ENCODE measurements at places on chromosomes 16 and 17.

- DNase-seq, result no peak
Measured at GRCh38 chr16:23345237-23345636, 43.1 kb downstream of the SCNN1B start.

DNA sequence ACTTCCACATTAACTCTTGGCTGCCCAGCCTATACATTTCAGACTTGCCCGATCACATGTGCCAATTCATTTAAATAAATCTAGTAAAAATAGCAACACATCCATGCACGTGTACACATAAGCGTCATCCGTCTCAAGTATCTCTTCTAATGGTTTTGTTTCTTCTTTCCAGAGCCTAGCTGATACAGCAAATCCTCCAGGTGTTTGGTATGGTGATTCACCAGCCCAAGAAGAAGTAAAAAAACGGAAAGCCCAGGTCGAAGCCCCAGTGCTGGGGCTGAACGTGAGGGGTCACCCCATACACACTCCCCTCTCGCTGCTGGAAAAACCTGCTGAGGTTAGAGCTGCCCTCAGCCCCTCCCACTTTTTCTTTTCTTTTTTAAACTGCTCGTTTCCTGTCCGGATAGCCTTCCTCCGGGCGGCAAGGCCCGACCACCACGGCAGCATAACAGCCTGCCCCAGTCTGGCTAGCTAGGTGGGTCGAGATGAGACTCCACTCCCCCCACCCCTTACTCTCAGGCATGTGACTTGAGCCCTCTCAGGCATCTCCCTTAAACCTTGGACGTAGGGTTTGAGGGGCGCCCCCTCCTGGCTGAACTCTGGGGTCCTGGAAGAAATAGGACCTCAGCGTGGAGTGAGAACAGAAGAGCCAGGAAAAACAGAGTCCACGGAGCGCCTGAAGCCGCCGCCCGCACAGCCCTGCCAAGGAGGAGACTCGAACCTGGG, 13.9 kb upstream of the OR1F1 start:
- DNase-seq, result no peak

GRCh38 chr16:12254566-12254965, 278.0 kb downstream of the SNX29 start:
- no peak for DNase-seq

DNA sequence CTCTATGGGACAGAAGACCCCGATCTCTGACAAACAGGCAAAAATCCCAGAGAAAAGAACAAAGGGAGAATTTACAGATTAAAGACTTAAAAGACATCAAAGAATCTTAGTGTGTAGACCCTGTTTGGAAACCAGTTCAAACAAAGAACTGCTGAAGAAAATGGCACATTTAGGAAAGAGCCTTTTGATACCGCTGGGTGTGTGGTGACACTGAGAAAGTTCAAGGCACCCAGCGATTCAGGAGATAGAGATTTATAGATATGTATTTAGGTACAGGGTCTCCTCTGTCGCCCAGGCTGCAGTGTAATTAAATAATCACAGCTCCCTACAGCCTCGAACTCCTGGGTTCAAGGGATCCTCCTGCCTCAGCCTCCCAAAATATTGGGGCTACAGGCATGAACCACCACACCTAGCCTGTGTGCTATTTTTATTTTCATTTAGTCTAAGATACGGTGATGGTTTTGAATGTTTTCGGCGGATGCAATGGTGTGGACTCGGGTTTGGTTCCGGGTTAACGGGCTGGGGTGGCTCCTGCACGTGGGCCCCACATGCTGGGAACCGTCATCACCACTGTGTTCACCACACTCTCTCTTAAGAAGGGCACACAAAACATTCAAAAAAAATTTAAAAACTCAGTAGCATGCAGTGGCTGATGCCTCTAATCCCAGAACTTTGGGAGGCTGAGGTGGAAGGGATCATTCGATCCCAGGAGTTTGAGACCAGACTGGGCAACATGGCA, 114.0 kb downstream of the ZNF778 start:
- no peak for DNase-seq

- DNase-seq, result peak; percentile 81
Measured at GRCh38 chr17:16407911-16408588, 7.3 kb upstream of the TRPV2 start.

- no peak for DNase-seq
Measured at GRCh38 chr16:23160574-23160973, 11.3 kb upstream of the USP31 start.

- DNase-seq, result no peak
Measured at GRCh38 chr16:11029948-11030347, 85.6 kb downstream of the CLEC16A start.

GRCh38 chr16:47858333-47858982, 297.3 kb downstream of the ABCC12 start:
- DNase-seq, result peak; percentile 21

- DNase-seq, result peak; percentile 22
Measured at GRCh38 chr16:73092236-73092781, 44.4 kb upstream of the ZFHX3 start.

DNA sequence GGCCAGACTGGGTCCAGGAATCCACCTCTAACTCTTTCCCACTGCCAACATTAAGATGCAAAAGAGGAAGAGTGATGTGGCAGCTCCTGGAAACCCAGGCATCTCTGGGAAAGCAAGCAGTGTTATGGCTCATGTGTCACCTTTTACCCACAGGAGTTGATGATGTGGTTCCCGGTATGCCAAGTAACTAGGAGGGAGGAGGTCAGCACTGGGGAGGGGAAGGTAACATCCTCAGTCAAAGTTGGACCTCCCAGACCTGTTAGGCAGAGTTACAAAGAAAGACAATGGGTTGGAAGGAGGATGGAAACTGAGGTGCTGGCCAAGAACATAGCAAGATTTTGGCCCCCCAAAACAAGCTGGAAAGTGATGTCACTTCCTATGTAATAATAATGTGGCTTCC, 11.4 kb downstream of the KRABD2 start:
- DNase-seq, result peak; percentile 17

- peak; percentile 51 for DNase-seq
Measured at GRCh38 chr16:48607056-48607825, 2.7 kb downstream of the N4BP1 start.

DNA sequence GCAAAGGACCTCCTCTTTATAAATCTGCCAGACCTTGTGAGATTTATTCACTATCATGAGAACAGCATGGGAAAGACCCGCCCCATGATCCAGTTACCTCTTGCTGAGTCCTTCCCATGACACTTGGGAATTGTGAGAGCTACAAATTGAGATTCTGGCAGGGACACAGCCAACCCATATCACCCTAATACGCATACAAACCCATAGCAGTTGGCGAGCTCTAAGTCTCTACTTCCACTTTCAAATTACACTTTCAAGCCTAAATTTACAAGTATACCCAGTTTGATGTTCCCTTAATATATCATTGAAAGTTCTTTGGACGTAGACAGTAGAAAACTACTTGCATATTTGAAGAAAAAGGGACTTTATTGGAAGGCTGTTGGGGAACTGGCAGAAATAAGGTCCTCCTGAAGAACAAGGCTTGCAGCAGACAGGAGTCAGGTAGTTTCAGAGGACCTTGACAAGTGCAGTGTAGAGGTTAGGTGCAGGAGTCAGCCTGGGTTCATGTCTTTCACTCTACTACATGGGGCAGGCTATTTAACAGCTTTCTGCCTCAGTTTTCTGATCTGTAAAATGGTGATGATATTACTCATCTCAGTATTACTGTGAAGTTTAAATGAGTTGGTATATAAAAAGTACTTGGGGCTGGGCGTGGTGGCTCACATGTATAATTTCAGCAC, 107.9 kb upstream of the EEF2KMT start:
- DNase-seq, result no peak

DNA sequence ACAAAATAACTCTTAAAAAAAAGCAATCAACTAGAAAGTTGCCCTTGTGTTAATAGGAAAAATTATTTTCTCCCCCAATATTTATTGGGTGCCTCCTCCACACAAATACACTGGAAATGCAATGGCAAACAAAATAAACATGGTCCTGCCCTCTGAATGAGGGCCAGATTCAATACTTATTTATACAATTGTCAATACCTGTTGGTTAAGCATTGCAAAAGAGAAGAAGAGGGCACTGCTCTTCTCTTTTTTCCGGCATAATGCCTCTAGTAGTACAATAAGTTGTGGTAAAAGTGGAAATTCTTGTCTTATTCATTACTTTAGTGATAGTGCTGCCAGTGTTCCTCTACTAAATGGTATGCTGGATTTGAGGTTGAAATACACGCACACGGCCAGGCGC, 22.5 kb upstream of the ALDH3A2 start:
- DNase-seq, result no peak

- DNase-seq, result peak; percentile 15
Measured at GRCh38 chr16:23403547-23403946, 49.4 kb downstream of the COG7 start.

DNA sequence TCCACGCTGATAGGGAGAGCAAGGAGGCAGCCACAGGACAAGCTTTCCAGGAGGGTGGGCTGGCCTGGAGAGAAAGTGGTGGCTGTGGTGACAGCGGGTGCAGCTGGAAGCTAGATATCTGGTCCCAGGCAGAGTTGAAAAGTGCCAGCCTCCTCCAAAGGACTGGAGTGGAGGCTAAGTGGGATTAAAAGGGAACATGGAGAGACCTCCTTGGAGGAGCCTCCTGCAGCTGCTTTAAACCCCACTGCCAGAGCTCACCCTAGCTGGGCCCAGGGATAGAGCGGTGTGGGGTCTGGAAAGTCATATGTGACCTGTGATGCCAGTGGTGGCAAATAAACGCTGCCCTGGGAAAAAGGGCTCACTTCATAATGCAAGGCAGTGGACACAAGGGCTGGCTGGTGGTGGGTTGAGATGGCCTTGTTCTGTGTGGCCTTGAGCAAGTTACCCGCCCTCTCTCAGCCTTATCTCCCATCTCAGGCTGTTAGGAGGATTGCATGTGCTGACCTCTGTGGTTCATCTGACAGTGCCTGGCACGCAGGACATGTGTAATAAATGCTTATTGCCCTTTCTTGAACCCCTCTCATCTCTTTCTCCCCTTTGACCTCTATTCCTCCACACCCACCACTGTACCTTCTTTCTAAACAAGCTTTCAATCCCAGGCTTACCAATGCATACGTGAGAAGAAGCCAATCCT, 61.0 kb upstream of the LGALS9 start:
- DNase-seq, result no peak

GRCh38 chr16:25563700-25564099, 128.1 kb upstream of the HS3ST4 start:
- no peak for DNase-seq

DNA sequence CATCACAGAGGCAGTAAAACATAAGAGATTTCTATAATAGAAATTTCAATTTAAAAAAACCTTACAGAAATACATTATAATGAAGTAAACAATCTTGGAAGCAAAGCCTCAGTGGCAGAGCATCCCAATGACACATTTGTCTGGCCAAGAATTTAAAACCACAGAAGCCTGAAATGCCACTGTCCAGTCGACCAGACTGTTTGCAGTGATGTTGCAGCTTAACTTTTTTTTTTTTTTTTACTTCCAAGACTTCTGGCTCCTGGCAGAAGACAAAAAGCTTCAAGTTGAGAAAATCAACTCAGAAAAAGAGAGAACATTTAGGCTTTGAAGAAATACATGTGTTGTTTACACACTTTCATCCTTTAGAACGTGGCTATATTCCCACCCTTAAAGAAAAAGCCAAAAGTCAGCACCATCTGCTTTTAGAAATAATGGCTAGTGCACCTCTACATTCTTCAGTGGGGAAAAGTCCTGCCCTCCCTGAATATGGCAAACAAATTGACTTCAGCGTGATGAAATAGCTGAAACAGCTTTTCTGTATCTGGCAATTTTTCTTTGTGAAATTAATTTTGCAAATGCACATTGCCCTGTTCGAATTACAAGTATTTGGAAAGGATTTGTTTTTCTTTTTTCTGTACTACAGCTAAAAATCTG, 205.5 kb upstream of the MON1B start:
- no peak for DNase-seq

DNA sequence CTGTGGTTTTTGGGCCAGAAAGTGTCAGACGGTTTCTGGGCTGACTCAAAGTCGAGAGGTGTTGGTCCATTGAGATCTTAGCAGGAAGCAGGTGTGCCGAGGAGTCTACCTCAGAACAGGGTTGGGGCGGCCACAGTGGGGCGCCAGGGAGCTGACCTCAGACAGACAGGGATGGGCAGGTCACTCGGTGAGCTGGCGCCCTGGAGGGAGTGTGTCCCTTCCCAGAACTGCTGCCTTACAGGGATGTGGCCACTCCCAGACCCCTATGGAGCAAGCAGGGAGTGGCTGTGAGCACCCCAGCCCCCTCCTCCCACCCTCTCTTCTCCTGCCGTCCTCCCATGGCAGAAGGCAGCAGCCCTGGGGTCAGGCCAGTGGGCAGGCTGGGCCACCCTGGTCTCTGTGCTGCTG, 14.0 kb upstream of the DPEP1 start:
- DNase-seq, result no peak

- DNase-seq, result peak; percentile 60
Measured at GRCh38 chr16:17775061-17775460, 304.3 kb upstream of the XYLT1 start.

DNA sequence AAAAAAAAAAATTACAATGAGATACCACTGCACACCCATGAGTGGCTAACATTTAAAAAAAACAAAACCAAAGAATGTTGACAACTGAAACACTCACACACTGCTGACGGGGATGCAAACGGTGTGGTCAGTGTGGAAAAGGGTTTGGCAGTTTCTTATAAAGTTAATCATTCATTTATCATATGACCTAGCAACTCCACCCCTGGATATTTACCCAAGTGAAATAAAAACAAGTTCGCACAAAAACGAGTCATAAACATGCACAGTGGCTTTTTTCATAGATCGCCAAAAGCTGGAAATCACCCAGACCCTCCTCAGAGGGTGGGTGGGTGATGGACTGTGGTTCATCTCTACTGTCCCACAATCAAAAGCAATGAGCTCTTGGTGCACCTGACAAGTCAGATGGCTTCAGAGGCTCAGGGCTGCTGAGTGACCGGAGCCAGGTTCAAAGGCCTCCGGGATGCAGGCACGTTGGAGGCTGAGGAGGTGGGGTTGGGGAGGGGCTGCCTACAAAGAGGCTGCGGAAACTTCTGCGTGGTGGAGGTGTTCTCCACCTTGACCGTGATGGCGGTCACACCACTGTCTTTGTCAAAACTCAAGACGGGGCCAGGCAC, 14.2 kb downstream of the RAB40B start:
- no peak for DNase-seq

DNA sequence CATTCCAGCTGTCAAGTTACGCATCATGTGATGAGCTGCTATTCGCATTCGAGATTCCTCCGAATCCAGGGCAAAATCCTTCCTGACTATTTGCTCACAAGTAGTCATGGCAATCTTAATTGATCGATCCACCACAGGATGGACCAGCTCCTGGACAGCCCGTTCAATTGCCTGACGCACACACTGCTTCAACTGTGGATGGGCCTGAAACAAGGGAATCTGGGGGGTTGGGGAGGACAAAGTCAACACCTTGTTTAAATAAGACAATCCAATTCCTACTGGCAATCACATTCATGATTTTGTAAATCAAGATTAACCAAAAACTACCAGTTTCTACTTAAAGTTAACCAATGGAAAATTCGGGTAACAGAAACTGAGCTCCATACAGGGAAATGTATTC, 28.4 kb downstream of the SETD6 start:
- DNase-seq, result no peak

DNA sequence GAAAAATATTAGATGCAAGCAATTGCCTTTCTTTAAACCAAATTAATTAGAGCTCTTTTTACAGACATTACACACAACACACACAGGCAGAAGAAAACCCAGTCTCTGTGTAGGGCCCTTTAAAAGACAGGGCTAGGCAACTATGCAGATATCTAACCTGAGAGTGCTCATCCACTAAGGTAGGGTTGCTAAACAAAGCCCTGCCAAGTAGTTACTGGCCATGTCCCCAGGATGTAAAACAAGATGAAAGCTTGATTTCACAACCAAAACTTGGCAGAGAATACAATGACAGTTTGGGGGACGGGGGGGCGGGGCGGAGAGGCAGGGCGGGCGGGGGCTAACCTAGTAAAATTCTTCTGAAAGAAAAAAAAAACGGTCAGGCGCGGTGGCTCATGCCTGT, 669.0 kb upstream of the CA10 start:
- DNase-seq, result no peak
